Stimulated activated naive CD4-positive, alpha-beta T cell (primary cell): ENCODE measurements at places on chromosomes 16 and 17.

DNA sequence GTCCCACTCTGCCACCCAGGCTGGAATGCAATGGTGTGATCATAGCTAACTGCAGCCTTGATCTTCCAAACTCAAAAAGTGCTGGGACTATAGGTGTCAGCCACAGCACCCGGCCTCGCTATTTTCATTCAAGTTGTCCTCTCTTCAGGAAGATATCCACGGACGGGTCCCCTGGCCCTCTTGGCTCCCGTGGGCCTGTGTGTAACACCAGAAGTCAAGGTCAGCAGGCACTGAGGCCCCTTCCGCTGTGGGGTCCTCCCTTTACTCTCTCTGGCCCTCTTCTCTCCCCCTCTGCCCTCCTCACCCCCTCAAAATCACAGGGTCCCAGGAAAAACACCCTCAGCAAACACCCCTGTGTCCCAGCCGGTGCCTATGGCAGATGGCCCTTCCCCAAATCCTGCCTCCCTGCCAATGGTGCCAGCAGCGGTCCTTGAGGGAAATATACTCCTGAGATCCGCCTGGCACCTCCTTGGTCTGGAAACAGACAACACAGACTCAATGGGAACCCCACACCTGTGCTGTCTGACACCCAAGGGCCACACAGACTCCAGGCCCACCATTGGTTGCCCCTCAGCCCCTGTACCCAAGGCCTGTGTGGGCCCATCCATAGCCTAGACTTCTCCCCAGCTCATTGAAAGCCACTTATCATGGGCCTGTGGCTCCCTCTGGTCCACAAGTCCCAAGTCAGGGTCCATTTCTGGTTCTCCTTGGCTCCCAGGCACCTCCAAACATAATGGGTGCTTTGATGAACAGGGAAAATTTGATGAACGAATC is 221.5 kb downstream of the ZNF423 start:
- DNase-seq = no peak

DNA sequence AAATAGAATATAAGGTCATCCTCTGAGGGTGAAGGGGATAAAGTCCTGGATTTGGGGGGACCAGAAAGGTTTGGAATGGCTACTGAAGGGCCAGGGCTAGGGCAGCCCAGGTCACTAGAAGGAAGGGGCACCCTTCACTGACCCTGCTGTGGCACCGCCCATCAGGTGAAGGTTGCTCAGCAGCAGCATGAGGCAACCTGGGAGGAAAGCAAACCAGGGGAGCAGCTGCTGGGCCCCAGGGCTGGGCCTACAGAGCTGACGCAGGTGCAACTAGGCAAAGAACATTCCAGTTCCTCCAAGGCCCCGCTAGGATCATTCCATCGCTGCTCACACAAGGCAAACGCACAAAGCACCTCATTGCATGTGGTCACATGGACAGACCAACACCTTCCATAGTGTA is 3.4 kb upstream of the HSBP1 start:
- no peak for DNase-seq

GRCh38 chr16:2244301-2244700 is 7.1 kb downstream of the ECI1 start:
- DNase-seq = no peak

DNA sequence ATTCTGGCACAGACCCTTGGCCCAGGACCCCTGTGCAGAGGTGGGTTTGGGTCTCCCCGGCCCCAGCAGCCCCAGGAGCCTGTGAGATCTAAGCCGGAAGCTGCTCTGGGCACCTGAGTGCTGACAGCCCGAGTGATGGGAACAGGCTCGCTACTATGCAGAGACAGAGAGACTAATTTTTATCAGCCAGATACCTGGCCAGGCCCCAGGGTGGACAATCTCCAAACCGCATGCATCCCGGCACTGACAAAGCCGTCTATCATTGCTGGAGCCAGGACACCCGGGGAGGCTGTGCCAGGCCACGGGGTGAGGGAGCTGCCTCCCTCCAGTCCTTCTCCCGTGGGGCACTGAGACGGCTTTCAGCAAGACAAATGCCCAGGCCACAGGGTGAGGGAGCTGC is 25.0 kb downstream of the CBFA2T3 start:
- DNase-seq = no peak

DNA sequence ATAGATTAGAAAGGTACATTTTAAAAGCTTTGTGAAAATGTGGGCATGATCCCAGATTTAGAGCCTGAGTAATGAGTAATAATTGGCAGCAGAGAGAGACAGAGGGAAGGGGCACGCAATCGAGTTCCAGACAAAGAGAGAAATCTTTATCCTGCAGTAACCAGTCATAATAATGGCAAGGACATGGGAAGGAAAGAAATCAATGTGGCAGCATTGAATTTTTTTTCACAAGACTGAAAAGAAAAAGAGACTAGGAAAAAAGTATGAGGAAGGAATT is 790.8 kb upstream of the SOX9 start:
- DNase-seq = no peak

- DNase-seq = no peak
These were observed 7.0 kb downstream of the CBFA2T3 start for GRCh38 chr16:88970050-88970449.

DNA sequence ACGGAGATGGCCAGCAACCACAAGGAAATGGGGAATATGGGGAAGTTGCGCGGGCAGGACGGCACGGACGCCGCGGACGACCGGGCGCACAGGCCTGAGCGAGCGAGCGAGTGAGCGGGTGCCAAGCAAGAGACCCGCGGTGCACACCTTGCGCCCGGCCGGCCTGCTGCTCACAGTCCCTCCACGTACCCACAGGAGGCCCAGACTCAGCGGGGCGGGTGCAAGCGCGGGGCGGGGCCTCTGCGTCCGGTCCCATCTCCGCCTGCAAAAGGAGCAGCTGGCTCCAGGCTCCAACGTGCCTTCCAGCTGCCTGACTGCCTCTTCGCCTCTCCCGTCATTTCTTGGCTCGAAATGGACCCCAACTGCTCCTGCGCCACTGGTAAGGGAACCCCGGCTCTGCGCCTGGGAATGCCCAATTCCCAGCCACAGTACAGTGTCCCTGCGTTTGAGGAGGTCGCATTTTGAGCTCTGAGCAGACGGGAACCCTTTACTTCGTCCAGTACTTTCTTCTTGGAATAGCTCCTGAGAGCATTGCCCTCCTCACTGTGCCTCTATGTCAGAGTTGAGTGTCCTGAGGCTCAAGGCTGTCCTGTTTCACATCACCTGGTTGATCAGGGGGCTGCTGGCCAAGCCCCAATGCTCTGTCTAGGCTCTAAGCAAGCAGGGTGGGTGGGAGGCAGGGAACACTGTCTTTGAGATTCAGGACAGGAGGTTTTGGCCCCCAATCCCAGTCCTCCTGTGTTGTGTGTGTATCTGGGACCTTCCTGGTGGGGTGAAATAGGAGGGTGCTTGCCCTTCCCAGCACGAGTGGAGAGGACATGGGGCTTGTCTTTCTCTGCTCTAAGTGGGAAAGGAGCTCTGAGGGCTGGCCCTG is 8.1 kb upstream of the MT1E start:
- DNase-seq = peak; percentile 41

DNA sequence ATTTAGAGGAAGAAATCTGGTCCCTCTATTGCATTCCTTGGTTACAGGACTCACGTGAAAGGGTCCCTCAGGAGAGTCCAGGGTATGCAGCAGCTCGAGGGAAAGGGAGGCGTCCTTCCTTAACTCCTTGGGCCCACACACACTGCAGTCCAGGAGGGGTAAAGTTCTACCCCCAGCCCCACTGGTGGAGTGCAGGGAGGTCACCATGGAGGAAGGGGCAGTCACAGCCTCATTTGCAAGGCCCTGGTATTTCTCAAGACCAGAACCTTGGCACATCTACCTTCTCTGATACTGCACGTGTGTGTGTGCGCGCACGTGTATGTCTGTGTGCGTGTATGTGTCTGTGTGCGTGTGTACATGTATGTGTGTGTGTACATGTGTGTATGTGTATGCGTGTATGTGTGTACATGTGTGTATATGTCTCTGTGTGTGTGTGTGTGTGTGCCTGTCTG is 11.1 kb downstream of the HIC1 start:
- no peak for DNase-seq

GRCh38 chr16:12059216-12059769 is 82.8 kb downstream of the SNX29 start:
- DNase-seq = no peak

- peak; percentile 49 for DNase-seq
These were observed 76.2 kb downstream of the CHD9 start for GRCh38 chr16:53131050-53131362.

GRCh38 chr16:11033629-11034420 is 89.5 kb downstream of the CLEC16A start:
- DNase-seq = no peak

DNA sequence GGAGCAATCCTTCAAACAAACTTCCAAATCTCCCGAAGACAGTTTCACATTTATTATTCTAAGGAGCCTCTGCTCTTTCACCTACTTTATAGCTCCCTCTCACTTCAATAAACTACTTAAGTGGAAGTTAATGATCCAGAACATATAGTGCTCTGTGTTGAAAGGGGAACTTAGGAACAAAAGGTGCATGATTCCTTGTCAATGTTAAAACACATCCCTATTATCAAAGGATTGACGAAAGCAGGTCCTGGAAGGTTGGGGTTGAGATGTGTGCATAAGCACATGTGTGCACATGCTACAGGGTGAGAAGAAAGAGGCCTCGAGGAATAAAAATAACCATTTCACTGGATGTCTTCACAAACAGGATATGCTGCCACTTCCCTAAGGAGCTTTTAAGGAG is 170.3 kb downstream of the SLC39A11 start:
- no peak for DNase-seq

- DNase-seq = no peak
These were observed 7.3 kb downstream of the MFSD6L start for GRCh38 chr17:8791910-8792270.

DNA sequence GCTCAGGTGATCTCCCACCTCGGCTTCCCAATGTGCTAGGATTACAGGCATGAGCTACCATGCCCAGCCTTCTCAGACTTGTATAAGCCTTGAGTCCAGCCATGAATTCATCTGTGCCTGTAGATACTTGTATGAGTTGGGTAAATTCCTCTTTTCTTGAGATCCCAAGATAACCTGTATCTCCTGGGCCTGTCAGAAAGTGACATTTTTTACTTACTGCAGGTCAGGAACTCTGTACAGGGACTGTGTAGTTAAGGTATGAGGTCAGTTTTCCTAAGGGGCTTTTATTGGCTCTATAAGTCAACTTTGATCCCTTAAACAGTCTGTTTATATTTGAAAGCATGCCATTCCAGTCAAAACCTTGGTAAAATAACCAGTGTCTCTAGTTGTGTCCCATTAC is 106.3 kb upstream of the HAS3 start:
- no peak for DNase-seq

GRCh38 chr17:1050246-1050995 is 53.5 kb downstream of the TIMM22 start:
- DNase-seq = no peak

GRCh38 chr17:45790296-45790922 is 6.3 kb downstream of the CRHR1 start:
- DNase-seq = no peak

GRCh38 chr17:29054835-29055234 is 11.9 kb downstream of the PIPOX start:
- no peak for DNase-seq

- DNase-seq = no peak
These were observed 14.5 kb upstream of the RPL13 start for GRCh38 chr16:89545831-89546574.

DNA sequence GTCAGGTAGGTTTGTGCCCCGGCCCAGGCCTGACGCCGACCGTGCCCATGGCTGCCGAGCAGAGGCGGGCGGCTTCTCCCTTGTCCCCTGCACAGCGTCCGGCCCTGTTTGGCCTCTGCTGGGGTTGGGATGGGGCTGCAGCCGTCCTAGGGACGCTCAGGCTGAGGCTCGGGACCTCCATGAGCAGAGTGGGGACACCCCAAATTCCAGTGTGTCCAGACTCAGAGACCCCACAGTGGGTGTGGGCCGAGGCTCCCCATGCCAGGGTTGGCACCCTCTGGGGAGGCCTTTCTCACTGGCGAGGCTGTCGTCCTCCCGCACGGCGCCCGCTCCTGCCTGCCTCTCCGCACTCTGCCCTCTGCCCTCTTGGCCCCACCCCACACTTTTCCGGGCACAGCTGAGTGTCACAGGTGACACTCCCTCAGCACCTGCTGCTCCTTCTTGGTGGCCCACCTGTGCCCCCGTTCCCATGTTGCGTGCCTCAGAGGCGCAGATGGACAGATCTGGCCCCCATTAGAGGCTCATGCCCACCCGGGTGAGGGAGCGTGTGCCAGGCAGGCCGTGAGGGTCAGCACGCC is 16.1 kb downstream of the TRAF7 start:
- no peak for DNase-seq

DNA sequence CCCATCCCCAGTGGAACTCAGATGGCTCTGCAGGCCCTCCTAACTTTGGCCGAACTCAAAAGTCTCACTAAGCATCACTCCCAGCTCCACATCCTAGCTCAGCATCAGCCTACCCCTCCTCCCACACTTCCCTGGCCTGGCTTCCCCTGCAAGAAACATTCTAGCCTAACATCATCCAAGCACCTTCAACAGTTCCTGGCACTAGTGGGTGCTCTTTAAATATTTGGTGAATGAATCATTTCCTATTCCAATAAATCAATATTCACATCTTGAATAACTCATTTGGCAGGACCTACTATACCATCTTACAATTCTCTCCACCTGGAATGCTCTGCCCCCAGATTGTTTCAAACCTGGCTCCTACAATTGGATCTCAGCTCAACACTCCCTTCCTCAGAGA is 11.0 kb upstream of the BBS2 start:
- DNase-seq = no peak

DNA sequence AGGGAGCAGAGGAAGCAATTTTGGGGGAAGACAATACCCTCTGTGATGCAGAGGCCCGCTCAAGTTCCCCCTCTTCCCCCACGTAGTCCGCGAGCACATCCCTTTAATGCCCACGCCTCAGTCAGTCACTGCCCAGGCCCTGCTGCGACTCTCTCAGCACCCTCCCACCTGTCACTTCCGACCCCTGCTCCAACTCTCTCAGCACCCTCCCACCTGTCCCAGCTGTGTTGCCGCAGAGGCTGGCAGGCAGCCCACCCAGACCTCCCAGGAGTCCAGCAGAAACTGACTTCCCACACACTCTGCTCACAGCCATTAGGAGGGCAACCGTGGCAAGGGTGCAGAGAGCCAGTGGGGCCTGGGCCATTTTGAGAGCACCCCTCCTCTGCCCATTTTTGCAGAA is 92.7 kb downstream of the WSCD1 start:
- no peak for DNase-seq

DNA sequence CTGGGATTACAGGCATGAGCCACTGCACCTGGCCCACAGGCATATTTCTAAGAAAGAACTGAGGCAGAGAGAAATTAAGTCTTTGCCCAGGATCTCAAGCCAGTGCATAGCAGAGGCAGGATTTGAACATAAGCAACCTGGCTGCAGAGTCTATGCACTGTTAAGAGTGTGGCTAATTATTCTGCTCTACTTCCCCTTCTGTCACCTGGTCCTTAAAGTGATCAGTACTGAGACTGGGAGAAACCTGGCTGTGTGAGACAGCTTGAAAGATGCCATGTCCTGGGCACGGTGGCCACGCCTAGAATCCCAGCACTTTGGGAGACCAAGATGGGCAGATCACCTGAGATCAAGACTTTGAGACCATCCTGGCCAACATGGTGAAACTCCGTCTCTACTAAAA is 58.1 kb downstream of the IQCK start:
- DNase-seq = no peak
